ENCODE measurements at places on chromosomes 3 and 15.

- DNase-seq = no peak
Observed at GRCh38 chr15:60652870-60653269, 173.9 kb upstream of the ICE2 start.

- no peak for DNase-seq
Observed at GRCh38 chr3:120448756-120449155, 2.0 kb downstream of the FSTL1 start.

DNA sequence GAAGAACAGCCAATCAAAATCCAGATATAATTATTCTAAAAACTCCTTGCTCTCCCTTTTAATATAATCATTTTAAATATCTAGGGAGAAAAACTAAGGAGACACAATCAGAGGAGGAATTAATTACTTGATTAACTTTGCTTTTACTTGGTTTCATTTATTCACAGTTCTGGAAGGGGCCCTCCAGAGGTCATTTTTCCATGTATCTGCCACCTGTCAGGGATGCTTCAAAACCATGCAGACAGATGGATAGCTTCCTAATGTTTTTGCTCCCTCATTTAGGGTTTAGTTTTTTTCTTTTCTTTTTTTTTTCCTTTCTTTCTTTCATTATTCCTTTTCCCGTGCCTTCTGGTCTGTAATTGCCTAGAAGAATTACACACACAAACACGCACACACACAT is 438.1 kb upstream of the ARPP21 start:
- DNase-seq = no peak

GRCh38 chr3:43862992-43863805 is 172.5 kb downstream of the ABHD5 start:
- DNase-seq = no peak

DNA sequence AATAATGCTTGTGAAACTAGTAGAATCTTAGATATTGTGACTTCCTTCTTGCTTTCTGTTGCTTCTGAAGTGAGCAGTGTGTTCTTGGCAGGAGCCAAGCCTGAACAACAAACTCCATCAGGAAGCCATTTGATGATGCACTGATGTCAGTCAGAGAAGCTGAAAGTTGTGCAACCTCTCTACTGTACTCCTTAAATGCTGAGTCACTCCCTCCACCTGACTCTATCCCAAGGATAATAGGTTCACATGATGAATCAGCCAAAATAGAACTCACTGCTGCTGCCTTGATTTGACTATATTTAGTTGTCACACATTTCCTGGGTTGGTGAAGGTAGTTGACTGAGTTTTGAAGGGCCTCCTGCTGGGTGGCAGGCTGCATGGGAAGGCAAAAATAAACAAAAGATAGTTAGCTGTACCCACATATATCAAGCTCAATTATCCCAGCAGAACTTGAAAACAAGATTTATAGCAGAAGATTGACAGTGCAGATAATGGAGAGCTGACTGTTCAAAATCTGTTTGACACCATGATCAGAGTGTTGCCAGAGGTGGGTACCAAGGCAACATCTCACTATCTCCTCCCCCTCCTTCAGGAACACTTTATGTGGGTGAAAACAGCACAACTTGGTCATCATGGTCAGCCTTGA is 328.4 kb upstream of the DPH6 start:
- no peak for DNase-seq
